ENCODE measurements at places on chromosomes 12 and 14.

DNA sequence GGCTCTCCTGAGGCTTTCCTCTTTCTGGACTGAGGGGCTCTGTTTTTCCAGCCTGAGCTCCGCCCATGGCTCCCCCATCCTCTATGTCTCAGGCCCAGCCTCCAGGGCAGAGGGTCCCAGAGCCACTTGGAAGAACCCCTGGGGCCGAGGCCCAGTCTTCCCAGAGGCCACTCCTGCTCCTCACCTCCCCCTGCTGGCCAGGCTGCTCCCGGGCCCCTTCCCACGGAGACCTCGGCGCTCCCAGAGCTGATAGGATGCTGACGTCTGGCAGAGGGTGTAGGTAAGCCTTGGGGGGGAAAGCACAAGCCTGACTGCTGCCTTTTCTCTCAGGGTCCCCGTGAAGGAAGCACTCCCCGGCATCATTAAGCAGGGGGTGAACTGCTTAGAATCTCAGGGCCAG is 51.4 kb downstream of the ERH start:
- DNase-seq: peak; percentile 42

- no peak for DNase-seq
These were observed 58.5 kb upstream of the PRICKLE1 start for GRCh38 chr12:42648061-42648460.

DNA sequence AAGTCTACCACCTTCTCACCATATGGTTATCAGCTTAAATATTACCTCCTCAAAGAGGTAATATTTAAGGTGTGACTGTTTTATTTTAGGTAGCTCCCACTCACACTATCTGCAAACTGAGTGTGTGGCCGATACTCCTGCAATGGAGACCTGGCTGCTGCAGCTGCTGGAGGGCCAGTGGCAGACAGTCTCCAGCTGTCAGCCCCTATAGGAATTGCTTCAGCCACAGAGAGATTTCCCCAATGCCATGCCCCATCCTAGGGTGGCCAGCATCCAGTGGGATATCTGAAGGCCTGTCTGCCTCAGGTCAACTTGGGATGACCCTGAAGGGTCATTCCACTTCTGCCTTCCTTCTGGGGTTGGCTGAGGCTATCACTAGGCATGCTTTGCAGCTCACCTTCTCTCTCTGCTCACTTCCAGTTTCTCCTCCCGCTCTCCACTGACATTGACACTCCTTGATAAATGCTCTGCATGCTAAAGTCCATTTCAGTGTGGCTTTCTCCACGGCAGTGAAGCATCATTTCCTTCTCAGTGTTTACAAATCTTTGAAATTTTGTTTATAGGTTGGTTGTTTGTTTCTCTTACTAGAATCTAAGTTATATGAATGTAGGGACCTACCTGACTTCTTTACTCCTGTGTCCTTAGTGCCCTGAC is 90.2 kb upstream of the USP44 start:
- DNase-seq: no peak

DNA sequence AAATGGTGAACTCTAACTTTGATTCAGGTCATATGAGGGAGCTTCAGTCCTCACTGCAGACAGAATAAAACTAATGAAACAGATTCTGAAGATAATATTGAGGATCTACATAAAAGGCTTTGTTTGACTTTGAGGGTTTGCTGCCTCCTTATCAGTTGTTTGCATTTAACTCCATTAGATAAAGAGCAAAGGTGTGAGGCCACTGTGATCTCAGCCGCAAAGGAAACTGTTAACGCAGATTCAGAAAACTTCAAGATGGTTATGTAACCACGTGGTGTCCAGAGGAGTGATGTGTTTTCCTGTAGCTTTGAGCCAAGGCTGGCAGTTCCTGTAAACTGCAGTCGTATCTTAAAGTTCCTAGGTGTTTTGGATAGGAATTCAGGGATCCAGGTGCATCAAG is 67.8 kb downstream of the METTL25 start:
- no peak for DNase-seq

GRCh38 chr12:60947533-60947932 is 1312.7 kb upstream of the USP15 start:
- DNase-seq: no peak

Measured in PC-3 (cell line).